ENCODE measurements at places on chromosomes 12 and 14.

- no peak for DNase-seq
Measured at GRCh38 chr12:115394496-115395220, 710.7 kb upstream of the TBX3 start.

DNA sequence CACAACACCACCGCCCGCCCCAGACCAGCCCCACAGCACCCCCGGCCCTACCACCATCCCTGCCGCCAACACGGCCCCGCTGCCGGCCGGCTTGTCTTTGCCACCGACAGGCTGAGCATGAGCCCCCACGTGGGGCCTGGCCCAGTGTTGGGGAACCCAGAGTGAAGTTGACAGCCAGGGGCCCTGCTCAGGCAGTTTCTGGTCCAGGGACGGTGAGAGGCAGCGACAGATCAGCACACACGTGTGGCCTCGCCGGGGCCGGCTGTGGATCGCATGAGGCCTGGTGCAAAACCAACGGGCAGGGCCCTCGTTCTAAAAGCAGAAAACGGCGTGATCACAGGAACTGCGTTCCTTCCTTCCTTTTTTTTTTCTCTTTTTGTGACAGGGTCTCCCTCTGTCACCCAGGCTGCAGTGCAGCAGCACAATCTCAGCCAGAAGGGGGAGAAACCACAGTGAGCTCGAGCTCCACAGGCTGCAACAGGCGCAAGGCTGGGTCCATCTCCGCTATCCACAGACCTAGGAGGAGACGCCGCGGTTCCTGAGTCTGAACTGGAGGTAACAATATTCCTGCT lies 50.5 kb upstream of the FBRSL1 start:
- DNase-seq: no peak

DNA sequence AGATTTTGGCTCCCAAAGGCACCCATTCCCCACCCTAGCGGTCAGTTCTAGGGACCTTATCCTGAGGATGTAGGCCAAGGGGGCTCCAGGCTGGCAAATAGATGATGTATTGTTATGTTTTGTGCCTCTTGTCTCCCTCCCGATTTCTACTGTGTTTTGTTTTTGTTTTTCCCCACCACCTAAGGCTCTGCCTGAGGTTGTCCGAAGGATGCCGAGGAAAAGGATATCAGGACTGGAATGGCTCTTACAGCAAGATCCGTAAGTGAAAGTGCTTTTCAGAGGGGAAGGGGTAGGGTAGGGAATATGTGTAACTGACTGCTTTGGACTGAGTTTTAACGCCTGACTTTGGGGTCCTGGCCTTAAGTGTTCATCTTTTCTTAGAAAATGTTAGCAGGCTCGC lies 6.6 kb downstream of the FOXG1 start:
- DNase-seq: no peak

DNA sequence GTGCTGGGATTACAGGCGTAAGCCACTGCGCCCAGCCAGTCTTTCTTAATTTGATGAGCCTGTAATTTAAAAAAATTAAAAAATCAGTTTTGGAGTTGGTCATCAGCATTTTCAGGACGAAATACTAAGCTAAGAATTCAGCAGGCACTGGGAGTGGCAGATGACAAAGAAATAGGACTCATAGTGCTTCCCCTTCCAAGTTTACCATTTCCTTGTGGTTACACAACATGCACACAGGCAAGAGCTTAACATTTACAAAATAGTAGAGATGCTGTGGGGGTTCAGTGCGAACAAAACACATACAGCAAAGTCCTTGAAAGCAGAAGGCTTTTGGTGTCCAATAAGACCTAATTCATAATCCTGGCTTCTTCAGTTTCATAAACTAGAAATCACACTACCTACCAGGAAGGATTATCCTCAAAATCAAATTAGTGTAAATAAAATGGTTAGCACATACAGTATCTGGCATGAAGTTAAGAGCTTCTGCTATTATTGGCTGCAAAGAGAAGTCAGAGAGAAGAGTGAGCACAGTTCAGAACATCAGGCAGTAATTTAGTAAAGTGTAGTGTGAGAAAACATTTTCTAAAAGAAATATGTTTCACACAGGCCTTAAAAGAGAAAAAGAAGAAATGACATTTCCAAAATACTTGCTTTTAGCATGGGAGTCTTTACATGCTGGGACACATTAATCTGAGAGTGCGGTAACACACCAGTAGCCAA lies 22.2 kb upstream of the KIF21A start:
- DNase-seq: no peak

DNA sequence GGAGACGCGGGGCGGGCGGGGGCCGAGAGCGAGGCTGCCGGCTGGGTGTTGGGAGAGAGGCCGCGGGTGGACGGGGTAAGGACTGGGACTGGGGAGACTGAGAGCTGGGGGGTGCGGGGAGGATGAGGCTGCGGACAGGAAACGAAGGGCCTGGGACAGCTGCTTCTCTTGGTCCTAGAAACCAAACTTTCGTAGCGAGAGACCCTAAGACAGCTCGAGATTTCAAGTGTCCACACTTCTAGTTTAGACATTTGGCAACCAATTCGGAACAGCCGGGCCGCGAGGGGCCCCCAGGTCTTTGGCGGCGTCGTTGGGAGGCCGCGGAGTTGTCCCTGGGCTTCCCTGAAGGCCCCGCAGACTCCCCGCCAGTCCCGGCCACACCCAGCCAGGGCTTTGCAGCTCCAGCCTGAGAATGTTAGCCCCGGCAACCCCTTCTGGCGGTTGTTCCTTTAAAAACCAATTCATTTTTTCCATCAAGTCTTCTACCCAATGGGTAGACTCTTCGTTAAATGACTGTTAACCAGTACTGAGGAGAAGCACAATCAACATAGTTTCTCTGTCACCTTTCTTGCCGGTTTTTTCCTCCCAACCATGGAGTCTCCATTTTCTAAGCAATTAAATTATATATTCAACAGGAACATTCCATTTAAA lies 11.5 kb downstream of the NKX2-1 start:
- DNase-seq: no peak

DNA sequence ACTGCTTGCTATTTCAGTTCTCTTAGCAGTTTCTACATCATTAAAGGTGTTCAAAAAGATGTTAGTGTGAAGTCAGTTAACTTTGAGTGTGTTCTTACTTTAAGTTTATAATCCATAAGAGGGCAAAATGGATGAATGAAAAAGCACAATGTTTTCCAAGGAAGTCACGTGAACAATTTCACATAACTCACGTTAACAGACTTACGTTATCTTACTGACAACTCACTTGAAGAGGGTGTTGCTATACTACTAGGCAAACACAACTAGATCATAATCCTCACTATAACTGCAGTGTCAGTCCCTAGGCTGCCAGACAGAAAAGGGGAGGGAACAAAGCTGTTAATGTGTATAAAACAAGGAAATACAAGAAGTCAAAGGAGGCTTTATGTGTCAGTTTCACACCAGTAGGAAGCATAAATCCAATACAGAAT lies 6.4 kb downstream of the SLC2A13 start:
- no peak for DNase-seq

DNA sequence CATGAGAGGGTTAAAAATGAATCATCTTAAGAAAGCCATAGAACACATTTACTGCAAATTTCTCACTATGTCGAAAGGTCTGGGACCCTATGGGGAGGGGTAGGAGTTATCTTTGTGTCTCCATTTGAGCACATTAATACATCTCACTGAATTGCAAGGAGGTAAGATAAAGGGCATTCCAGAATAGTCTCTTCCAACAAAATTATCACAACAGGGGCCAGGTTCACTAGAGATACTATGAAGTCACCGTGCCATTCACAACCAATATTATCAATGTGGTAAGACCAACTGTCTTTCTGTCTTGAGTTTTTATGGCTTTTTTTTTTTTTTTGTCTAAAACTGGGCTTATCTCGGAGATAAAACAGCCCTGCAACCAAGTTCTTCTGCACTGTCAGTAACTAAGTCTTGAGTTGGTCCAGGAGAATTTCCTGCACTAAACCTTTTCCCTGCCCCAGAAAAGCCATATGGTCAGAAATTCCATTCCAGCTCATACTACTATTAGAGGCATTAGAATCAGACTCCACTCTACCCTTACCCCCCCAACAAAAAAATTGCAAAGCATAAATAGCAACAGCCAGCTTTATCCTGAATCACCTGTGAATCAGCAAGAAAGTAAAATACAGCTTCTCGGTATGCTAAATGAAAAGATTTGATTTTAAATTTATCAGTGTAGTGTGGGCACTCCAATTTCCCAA lies 79.7 kb downstream of the PTPRR start:
- no peak for DNase-seq

GRCh38 chr14:30221546-30221945 lies 293.9 kb upstream of the PRKD1 start:
- no peak for DNase-seq

DNA sequence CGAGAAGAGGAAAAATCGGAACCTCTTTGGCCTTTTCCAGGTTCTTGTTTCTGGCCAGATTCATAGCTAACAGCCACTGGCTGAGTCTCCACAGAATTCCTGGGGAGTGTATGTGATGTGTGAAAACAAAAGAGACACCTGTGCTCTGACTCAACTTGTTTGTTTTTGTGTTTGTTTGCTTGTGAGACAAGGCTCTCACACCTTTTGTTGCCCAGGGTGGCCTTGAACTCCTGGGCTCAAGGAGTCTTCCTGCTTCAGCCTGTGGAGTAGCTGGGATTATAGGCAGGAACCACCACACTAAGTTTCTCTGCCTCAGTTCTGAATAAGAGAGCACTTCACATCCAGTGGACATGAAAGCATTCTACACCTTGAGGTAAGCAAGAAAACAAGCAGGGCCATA lies 22.7 kb downstream of the MFAP5 start:
- no peak for DNase-seq

- no peak for DNase-seq
Measured at GRCh38 chr12:7145671-7146070, 15.5 kb downstream of the CLSTN3 start.

- no peak for DNase-seq
Measured at GRCh38 chr12:56087220-56087619, 7.3 kb downstream of the ERBB3 start.

DNA sequence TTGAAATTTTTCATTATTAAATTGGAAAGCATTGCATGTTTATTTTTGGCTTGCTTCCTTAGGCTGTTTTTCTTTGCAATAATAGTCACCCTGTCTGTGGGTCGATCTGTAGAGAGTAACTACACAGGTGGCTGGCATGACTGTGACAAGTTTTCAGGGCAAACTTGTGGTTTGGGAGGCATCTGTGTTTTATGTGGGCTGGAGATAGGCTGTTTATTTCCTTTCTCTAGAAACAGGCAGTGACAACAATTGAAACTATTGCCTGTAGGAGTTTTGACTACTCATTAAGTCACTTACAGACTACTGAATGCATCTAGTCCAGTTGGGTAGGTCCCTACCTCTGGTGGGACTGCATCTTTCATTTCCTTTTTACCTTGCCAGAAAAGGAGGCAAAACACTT lies 155.6 kb downstream of the DYRK2 start:
- no peak for DNase-seq

DNA sequence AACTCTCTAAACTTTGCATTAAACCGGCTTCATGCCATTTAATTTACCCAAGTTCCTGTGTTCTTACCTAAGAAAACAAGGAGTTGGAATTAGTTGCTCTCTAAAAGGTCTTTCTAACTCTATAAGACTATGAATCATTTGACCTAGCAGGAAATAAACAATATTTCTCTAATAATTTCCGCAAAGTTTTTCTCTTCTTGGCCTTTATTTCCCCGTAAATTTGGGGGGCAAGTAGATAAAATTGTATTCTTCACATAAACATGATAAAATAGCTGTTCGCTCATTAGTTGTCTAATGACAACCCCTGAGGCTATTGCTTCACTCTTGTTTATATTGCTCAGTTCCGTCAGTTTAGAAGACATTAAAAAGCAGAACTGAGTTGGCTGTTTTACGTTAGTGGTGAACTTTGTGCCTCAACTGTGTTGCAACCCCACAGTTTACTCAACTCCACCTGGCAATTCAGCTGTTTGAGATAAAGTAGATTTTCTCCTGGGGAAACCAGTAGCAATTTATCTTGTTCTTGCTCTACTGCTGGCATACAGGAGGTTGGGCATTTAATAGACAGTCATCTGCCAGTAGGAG lies 74.7 kb downstream of the BTG1 start:
- DNase-seq: no peak

DNA sequence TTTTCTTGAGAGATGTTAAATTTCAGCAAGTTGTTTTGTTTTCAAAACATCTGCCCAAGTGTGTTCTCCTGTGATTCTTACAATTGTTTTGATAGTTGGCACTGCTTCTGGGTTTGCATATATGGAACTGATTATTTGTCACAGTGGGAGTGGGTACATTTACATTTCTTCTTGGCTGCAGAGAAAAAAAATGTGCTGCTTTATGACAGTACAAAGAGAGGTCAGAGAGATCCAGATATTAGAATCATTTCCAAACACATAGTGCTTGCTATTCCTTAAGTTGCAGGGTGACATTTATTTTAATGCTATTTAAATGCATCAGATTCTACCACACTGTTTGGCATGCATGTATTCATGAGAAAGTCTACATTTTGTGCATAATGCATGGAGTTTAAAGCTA lies 303.5 kb upstream of the MDGA2 start:
- DNase-seq: no peak

DNA sequence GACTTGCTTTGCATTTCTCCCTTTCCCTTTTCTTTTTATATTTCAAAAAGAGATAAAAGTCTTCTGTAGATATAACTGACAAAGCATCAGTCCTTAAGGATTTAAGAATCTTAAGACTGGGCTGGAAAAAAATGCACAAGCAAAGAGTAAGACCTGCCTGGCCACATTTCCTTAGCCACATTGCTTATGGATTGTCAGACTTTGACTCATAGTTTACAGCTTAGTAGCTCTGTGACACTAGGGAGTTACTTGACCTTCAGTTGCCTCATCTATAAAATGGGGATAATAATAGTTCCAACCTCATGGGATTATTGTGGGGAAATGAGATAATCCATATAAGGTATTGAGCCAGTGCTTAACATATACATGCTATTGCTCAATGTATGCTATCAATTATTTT lies 66.4 kb upstream of the STK38L start:
- DNase-seq: no peak

DNA sequence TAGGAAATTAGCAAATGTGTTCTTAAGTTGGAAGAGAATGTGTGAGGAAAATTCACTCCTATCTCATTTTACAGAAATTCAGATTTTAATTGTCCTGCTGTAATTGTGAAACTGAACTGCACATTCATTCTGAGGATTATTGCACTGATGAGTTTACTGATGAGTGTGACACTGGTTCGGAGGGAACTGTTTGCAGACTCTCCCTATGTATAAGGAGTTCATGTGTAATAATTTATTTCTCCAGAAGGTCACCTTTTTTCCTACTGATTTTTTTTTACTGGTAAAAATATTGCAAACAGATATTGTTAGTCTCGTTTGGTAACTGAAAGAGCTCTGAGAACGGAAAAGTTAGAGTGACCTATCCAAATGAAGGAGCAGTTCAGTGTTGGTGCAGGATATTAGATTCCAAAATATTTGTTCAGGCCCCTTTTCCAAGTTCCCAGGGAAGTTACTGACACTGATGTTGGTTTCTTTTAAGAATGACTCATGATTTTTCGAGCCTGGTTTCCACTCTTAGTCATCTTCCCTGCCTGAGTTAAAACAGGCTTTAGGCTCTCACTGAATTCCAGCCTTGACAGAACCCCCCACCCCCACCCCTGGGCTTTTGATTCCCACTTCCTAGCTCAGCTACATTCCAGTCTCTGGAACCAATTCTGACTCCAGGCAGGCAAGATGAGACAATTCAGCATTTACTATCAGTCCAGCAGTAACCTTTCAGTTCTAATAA lies 18.4 kb downstream of the ANO6 start:
- DNase-seq: peak; percentile 93

Data from Panc1 (cell line).